NCI-H460 (cell line): ENCODE measurements at places on chromosomes 2 and 18.
A peak's percentile ranks its signal among the peaks of the same experiment; 100 is the strongest.

DNA sequence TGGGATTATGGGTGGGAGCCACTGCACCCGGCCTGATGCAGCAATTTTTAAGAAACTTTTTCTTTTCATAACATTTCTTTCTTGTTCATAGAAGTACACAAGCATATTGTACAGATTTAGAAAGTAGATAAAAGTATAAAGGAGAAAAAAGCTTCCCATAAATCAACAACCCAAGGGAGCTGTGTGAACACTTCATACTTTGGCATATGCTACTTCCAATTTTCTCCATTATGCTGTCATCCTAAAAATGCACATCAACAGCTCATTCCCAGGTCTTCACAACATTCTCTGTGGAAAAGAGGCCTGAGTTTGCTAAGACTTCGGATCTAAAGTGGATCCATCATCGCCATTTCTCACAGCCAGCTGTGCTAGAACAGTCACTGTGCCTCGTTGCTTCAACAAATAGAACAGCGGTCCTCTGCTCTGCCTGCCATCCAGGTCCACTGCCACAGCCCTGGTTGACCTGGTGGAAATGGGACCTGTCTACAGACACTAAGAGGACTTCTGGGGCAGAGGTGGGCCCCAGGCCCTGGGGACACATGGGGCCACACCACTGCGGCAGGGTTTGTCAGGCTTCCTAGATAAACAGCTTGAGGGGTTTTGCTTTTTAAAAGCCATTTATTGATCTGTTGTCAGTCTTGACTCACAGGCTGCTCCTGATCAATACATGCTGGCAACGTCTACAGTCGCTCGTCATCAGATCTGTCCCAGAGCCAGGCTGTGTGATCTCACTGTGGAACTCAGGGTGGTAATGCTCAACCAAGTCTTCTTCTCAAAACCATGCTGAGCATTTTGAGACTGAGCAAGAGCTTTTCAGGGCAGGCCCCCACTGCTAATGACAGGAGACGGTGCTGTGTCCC, 72.7 kb upstream of the MGAT4A start:
- DNase-seq, result no peak

GRCh38 chr2:228771774-228772173, 499.3 kb downstream of the PID1 start:
- DNase-seq, result no peak

DNA sequence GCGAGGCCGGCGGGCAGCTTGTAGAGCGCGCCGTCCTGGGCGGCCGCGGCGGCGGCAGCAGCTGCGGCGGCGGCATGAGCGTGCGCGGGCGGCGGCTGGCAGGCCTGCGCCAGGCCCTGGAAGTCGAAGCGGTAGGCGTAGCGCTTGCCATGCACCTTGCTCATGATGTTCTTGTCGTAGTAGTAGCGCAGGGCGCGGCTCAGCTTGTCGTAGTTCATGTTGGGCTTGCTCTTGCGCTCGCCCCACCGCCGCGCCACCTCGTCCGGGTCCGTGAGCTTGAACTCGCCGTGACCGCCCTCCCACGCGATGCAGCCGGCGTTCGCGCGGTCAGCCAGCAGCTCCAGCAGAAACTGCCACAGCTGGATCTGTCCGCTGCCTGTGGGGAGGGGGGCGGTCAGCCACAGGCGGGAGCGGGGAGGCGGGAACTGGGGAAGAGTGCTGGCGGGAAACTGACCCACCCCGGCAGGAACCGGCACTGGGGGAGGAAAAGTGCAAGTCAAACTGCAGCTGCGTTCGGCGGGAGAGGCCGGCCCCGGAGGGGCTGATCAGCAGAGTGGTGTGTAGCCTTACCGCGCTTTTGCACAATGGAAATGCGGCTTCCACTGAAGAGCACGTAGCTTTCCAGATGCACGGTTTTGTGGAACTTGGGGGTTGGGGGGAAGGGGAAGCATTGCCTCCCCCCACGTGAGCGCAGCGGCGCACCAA, 3.0 kb downstream of the FEV start:
- no peak for DNase-seq

- peak; percentile 53 for DNase-seq
Measured at GRCh38 chr2:237774811-237775553, 23.6 kb upstream of the RBM44 start.

DNA sequence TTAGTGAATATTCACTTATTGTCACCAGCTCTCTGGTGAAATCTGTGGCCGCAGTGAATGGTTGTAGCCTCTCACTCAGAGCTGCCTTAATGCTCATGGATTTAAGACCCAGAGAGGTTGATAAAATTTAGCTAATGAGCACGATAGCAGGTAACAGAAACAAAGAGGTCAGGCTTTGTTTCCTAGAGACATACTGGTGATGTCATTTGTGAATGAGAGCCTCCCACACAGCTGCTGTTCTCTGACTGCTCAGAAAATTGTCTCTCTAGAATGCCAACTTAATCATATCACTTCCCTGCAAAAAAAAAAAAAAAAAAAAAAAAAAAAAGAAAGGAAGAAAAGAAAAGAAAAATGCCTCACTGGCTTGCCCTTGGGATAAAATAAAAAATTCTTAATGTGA, 411.7 kb upstream of the MYT1L start:
- DNase-seq, result no peak

- DNase-seq, result no peak
Measured at GRCh38 chr2:45984366-45984765, 312.8 kb upstream of the EPAS1 start.

GRCh38 chr2:43939695-43940256, 56.0 kb downstream of the LRPPRC start:
- DNase-seq, result no peak

DNA sequence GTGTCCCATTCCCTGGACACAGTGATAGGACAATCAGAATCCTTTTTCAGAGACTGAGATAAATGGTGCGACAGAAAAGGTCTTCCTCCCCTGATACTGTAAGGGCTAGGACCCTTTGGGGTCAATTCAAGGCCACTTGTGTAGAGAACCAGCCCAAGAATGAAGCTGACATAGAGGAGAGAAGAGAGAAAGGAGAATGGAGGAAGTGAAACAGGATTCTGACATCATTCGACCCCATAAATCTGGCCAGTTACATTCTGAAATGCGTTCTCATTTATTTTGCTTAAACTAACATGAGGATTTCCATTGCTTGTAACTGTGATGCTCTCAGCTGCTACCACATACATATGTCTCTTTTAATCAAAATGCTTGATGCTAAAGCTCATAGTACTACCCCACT, 148.1 kb downstream of the TMEM163 start:
- DNase-seq, result no peak

DNA sequence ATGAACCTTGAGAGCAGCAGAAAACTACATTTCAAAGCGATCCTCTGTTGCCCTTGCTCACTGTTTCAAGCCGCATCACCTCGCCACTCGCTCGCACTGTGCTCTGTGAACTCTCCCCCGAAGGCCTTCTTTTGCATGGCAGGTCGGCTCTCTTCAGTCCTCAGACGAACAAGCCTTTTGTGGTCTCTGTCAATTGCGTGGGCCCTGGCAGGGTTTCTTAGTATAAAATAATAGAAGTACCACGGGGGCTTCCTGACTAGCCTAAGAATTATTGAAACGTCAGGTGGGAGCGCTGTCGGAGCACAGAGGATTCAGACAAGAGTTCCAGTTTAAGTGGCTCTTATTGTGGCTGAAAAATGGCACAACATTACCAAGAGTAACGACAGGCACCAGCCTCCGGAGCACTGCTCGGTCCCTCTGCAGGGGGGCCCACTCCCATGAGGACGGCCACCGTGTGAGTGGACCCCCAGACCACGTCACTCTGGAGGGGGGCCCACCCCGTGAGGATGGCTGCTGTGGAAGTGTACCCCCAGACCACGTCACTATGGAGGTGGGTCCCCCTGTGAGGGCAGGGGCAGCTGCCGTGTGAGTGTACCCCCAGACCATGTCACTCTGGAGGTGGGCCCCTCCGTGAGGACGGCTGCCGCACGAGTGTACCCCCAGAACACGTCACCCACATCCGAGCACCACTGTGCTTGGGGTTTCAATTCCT, 237.7 kb downstream of the HDAC4 start:
- DNase-seq, result no peak

GRCh38 chr2:198143793-198144192, 339.4 kb downstream of the PLCL1 start:
- no peak for DNase-seq

DNA sequence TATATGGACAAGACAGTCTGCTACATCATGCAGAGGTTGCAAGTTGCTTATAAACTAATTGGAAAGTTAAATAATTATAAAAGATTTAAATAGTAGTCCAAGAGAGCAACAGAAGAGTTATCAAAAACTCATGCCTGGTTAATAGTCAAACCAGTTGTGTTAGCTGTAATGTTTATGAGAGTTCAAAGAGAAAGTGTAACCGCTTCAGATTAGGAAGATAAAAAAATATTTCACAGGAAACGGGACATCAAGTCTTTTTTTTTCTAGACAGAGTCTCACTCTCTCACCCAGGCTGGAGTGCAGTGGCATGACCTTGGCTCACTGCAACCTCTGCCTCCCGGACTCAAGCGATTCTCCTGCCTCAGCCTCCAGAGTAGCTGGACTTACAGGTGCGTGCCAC, 34.6 kb upstream of the RNF125 start:
- DNase-seq, result no peak

GRCh38 chr2:24731040-24731439, 62.2 kb downstream of the PTRHD1 start:
- no peak for DNase-seq

- no peak for DNase-seq
Measured at GRCh38 chr2:202098291-202098690, 25.2 kb downstream of the KIAA2012 start.

DNA sequence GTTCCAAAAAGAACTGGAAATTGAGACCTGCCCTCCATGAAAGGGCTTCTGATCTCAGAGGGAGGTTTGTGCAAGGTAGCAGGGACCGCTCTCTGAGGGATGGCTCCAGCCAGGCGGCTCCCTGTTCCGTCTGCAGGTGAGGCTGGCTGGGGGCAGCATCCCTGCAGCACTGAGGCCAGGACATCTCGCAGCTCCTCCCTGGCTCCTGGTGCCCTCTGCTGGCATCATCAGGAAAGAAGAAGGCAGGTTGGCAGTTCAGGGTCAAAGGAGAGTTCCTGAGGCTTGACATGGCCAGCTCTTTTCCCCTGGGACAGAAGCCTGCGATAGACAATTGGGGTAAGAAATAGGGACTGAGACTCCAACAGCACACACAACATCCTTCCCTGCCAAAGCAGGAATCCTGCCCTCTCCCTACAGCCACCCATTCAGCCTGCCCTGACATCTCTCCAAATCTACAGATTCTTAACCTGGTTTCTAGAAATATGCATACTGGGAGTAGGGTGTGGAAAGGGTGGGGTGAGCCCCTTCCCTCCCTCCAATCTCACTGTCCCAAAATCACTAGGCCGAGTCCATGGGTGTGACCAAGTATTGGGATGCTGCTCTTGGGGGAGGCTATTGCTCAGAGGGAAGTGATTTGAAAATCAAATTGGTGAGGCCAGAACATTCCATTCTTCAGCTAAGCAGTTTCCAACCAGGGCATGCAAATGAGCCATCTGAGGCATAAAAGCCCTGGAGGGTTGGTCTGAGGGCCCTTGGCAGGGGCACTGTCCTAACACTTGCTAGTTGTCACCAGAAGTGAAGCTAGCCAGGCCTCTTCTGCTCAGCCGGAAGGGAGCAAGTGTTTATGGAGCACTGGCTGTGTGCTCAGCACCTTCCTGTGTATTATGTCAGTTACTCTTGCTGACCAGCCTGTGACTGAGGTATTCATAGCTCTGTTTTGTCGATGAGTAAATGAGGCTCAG, 185.4 kb downstream of the TFCP2L1 start:
- DNase-seq, result peak; percentile 35

DNA sequence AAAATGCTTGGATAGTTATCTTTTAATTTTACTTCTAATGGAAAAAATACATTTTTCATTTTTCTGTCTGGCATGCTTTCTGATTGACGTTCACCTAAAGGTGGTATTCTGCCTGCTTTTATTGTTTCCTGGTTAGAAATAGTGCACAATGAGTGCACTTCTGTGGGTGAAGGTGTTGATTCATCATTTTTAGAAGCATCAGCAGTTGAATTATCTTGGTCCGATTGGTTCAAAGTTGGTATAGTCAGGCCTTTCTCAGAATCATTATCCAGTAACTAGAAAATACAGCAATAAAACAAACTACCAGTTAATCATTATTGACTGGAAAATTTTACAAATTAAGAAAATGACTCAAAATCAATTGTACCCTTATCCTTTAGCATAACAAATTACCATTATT, 84.5 kb downstream of the STRADB start:
- DNase-seq, result no peak

DNA sequence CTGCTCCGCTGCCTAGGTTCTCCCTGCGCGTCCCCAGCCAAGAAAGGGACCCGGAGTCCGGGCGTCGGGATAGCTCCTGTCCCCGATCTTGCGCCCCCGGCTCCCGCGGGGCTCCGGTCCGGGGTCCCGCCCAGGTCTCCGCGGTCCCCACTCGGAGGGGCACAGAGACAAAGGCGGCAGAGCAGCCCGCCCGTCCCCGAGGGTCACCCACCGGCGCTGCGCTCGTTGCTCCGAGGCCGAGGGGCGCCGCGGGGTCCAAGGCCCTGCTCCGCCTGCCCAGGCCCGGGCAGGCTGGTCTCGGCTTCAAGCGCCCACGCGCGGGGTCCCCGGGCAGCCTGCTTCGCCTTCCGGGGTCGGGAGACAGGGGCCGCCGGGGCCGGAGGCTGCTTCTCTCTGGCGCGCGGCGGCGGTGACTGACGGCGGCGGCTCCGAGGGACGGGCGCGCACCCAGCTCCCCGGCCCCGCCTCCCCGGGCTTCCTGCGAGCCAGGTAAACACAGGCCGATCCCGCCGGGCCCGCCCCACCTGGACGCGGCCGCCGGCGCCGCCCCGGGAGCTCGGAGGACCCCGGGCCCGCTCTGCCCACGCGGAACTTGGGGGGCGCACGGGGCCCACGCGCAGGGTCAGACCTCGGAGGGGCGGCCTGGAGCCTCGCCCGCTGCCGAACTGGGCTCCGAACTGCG, at the start of gene MBP:
MBP (minus strand) TSS at position 415 of the 682 bp plus-strand sequence. CDS start 27,522 bp downstream, outside the sequence.
- DNase-seq, result peak; percentile 19

- no peak for DNase-seq
Measured at GRCh38 chr18:54790109-54790508, 38.2 kb upstream of the RAB27B start.

GRCh38 chr2:238865015-238865719, 17.3 kb downstream of the TWIST2 start:
- no peak for DNase-seq

- no peak for DNase-seq
Measured at GRCh38 chr2:38649176-38649728, 16.7 kb upstream of the GALM start.

DNA sequence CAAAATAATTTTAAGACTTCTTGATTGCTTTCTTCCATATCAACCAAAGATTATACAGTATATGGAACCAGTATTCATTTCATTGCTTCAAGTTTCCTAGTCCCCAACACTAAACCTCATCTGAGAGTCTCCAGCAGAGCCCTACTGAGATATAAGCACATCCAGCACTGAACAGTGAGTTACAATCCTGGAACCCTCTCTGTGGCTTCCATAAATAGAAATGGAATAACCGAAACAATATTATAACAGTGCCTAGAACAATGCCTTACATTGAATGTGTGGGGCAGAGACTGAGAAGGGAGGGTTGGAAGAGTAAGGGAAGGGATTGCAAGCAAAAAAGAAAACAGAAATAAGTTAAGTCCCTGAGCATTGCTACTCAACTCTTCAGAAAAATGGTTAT, 18.9 kb downstream of the AAK1 start:
- DNase-seq, result no peak

GRCh38 chr2:8148260-8149006, 533.4 kb upstream of the ID2 start:
- DNase-seq, result peak; percentile 96
